Keratinocyte (primary cell): ENCODE measurements at places on chromosomes 5 and 9.

DNA sequence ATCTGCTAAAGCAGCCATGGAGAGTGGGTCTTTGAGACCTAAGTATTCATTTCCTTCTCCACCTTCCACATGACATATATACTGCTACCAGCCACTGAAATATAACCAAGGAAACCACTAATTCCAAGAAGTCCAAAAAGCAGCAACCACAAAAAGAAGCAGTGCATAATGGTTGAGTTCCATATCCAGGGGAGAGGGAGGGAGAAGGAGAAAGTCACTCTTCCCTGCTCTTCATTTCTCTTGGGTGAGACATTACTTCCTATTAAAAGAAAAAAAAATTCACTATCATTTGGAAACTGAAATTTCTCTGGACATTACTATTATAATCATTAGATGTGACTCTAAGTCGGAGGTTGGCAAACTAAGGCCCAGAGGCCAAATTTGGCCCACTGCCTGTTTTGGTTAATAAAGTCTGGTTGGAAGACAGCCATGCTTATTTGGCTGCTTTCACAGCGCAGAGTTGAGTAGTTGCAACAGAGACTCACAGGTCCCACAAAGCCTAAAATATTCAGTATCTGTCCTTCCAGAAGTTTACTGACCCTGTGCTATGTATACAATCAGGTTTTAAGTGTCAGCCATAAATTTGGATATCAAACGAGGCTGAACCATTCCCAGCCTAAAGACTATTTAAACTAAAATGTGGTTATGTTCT lies 168.6 kb downstream of the MPDZ start:
- no peaks in the 10 kb centered on the region for H3K4me1 ChIP-seq
- no peaks in the 10 kb centered on the region for H3K27me3 ChIP-seq
- H3K36me3 ChIP-seq: peaks cover 4% of the 10 kb centered on the region
- no peak for DNase-seq
- no peak overlapping the region for H3K27ac ChIP-seq

DNA sequence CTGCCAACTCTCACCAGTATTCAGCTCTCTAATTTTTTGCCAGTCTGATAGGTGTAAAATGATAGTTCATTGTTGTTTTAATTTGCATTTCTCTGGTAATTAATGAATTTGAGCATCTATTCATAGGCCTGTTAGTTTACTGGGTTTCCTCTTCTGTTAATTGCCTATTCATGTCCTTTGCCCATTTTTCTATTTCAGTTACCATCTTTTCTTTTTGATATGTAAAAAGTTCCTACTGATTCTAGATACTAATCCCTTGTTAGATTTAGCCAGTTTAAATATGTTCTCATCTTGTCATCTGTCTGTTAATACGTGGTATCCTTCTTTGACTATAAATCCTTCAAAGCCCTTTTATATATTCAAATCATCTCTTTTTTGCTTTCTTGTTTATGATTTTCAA lies 247.8 kb downstream of the ARHGAP26 start:
- no peaks in the 10 kb centered on the region for H3K27me3 ChIP-seq
- H3K36me3 ChIP-seq: no peaks in the 10 kb centered on the region
- H3K27ac ChIP-seq: no peak overlapping the region
- no peak overlapping the region for H3K4me3 ChIP-seq

DNA sequence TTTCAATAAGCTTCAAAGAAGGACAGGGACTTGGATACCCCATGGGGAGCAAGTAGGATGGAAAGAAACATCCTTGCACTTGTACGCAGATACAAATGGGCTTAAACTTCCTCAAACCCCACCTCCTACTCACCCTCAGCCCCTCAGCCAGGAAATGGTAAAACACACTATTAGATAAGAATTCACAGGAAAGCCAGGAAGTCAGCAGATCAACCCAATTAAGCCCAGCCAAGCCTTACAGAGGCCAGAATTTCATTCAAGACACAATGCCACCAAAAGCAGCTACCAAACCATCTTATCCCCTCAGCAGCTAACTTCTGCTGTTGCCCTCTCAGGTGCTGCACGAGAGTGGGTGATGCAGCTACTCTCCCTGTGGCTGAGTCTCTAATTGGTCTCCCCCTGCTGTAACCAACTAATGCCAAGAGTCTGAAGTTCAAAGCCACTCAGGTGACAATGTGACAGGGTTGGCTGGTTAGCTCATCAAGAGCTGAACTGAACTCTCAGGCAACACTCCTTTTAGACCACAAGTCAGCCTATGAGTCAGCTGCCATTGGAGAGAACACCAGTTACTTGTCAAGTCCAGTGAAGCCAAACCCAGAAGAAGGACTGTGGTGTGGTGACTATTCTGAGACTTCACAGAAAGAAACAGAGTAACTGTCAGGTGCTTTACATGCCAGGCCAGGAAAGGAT lies 201.9 kb downstream of the ZNF608 start:
- H3K4me3 ChIP-seq: no peak overlapping the region
- H3K27ac ChIP-seq: no peak overlapping the region
- no peaks in the 10 kb centered on the region for H3K27me3 ChIP-seq

- H3K4me1 ChIP-seq: peaks cover 15% of the 10 kb centered on the region
- H3K36me3 ChIP-seq: no peaks in the 10 kb centered on the region
- no peaks in the 10 kb centered on the region for H3K27me3 ChIP-seq
- no peak for DNase-seq
- no peak overlapping the region for H3K4me3 ChIP-seq
Measured at GRCh38 chr5:131751506-131751905, 45.3 kb downstream of the FNIP1 start.

DNA sequence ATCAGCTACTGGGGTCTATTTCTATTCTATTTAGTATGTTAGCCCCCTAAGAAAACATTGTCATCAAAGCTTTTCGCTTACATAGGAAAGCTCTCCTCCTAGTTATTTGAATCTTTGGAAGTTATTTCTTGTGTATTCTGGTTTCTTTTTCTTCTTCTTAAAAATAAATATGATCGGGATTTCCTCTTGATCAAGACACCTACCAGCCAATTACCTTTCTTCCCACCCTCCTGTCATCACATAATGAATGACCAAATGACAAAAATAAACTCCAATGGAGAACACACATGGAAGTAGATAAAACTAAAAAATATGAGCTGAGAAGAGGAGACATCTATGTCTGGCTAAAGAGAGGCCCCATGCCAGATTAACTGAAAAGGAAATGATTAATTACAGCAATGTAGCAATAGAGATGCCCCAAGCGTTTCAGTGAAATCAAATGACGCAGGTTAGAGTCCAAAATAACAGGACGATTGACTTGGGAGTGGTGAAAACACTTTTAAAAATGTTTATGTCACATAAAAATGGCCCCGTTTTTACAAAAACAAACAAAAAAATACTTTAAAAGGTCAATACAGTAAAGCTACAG lies 59.5 kb upstream of the PCSK1 start:
- no peaks in the 10 kb centered on the region for H3K36me3 ChIP-seq
- H3K27ac ChIP-seq: no peak overlapping the region
- H3K4me1 ChIP-seq: no peaks in the 10 kb centered on the region
- no peak for DNase-seq
- no peaks in the 10 kb centered on the region for H3K27me3 ChIP-seq

DNA sequence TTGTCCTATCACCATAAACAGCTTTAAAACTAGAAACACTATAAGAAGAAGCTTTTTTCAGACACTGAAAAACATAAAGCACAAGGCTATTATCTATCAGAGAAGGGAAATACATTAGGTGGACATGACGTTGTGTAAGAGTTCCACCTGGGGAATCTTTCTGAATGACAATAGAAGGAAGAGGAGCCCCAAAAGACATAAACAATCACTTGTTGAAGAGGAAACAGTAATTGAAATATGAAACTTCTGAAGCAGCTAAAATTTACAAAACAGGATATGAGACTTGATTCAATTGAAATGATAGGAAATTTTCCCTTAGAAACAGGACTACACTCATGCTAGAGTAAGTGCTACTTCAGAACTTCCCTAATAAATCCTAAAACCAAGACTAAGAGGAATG lies 933.6 kb downstream of the EFNA5 start:
- no peak overlapping the region for H3K27ac ChIP-seq
- DNase-seq: no peak
- no peaks in the 10 kb centered on the region for H3K36me3 ChIP-seq
- no peaks in the 10 kb centered on the region for H3K27me3 ChIP-seq

- H3K27me3 ChIP-seq: no peaks in the 10 kb centered on the region
- H3K4me1 ChIP-seq: peaks cover 17% of the 10 kb centered on the region
- peak overlapping the region; percentile 97 for H3K4me3 ChIP-seq
Measured at GRCh38 chr5:134177369-134178095, 782 bp upstream of the SKP1 start.

GRCh38 chr5:135324160-135324559 lies 74.9 kb downstream of the MACROH2A1 start:
- H3K4me3 ChIP-seq: no peak overlapping the region
- H3K36me3 ChIP-seq: no peaks in the 10 kb centered on the region
- H3K4me1 ChIP-seq: peaks cover 8% of the 10 kb centered on the region
- no peak overlapping the region for H3K27ac ChIP-seq
- H3K27me3 ChIP-seq: no peaks in the 10 kb centered on the region

GRCh38 chr5:42842921-42843641 lies 31.4 kb upstream of the SELENOP start:
- no peak for DNase-seq
- H3K36me3 ChIP-seq: no peaks in the 10 kb centered on the region
- H3K27me3 ChIP-seq: no peaks in the 10 kb centered on the region

- no peaks in the 10 kb centered on the region for H3K36me3 ChIP-seq
- no peak overlapping the region for H3K27ac ChIP-seq
- H3K27me3 ChIP-seq: no peaks in the 10 kb centered on the region
- DNase-seq: no peak
- no peak overlapping the region for H3K4me3 ChIP-seq
- no peaks in the 10 kb centered on the region for H3K4me1 ChIP-seq
Measured at GRCh38 chr9:5361326-5362010, 21.8 kb upstream of the RLN1 start.

DNA sequence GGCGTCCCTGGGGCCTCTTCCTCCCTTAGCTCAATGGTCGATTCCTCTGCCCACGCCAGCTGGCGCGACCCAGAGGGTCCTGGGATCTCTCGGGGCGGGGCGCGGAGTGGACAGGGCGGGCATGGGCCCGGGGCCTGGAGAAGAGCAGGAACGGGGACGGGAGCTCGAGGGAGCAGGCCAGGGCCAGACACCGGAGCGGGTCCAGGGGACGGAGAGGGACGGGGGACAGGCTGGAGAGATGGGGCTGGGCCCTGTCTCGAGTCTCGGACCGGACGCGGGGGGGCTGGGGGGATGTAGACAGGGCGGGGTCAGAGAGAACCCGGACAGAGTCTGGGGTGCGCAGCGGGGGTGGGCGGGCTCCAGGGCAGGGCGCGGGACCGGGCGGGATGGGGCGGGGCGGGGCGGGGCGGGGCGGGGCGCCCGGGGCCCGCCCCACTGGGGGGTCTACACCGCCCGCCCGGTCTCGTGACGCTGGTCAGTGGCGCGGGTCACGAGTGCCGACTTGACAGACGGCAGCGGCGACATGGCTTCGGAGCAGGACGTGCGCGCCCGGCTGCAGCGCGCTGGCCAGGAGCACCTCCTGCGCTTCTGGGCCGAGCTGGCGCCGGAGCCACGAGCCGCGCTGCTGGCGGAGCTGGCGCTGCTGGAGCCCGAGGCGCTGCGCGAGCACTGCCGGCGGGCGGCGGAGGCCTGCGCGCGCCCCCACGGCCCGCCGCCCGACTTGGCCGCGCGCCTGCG lies at the start of gene UAP1L1:
UAP1L1 (plus strand) TSS at position 508 of the 738 bp plus-strand sequence; CDS start at position 524, 16 bp downstream.
- no peaks in the 10 kb centered on the region for H3K36me3 ChIP-seq
- peak within 1 kb of the TSS; percentile 57 for H3K4me3 ChIP-seq
- no peaks in the 10 kb centered on the region for H3K27me3 ChIP-seq
- no peak within 1 kb of the TSS for H3K27ac ChIP-seq
- peaks cover 11% of the 10 kb centered on the region for H3K4me1 ChIP-seq

DNA sequence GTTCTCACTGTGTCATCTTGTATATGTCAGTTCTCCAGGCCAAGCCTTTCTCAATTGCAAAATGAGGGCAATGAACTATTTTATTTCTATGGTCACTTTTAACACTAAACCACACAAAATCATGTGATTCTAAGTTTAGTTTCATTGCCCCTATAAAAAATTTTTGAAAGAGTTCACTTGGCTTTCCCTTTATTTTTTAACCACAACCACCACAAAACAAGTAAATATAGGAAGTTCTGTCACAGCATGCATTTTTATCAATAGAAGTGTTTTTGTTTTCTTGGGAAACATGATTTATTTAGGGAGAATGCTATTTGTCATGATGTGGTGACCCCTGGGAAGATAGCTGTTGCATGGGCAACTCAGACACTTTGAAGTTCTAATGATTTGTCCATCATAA lies 169.1 kb downstream of the CSNK1G3 start:
- H3K36me3 ChIP-seq: no peaks in the 10 kb centered on the region
- no peak overlapping the region for H3K4me3 ChIP-seq
- DNase-seq: no peak

DNA sequence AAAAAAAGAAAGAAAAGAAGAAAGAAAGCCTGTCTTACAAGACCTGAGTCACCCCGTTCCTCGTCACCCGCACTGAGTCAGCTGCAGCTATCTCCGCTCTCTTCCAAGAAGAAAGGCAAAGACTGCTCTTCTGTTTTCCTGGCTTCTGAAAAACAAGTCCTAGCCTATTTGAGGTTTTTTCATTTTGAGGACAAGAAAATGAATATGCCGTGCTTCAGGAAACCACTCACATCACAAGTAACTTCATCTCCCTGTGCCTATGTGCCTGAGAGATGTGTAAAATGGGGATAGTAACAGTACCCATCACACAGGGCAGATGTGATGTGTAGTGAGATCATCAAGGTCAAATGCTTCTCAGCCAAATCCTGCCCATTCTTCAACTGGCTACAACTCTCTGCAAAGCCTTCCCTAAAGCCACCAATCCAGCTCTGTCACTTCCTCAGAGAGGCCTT lies 78.4 kb downstream of the GLDC start:
- H3K4me3 ChIP-seq: peak overlapping the region; percentile 71
- peaks cover 30% of the 10 kb centered on the region for H3K4me1 ChIP-seq
- H3K27ac ChIP-seq: peak overlapping the region; percentile 100

DNA sequence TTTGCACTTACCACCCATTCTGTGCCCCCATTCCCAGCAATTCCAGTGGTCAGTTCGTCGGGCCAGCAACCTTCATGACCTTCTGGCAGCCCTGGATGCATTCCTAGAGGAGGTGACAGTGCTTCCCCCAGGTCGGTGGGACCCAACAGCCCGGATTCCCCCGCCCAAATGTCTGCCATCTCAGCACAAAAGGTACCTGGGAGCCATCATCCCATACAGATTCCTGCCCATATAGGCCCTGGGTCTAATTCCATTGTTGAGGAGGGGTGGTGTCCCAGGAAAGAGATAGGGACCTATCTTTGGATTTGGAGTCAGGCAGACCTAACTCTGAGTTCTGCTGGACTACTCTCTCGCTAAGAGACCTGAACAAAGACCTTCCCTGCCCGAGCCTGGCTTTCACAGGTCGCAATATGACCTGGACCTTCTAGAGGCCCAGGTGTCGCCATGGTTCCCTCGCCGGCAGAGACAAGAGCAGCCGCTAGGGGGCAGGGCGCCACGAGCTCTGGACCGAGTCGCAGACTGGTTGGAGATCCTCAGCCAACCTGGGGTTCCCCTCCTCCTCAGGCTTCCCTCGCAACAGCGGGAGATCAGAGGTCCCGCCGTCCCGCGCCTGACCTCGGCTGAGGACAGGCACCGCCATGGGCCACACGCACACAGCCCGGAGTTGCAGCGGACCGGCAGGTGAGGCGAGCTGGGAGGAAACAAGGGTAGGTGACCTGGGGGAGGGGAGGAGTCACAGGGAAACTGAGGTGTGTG lies 3.1 kb downstream of the SLC4A9 start:
- no peaks in the 10 kb centered on the region for H3K36me3 ChIP-seq
- H3K27me3 ChIP-seq: no peaks in the 10 kb centered on the region
- H3K27ac ChIP-seq: no peak overlapping the region
- no peak for DNase-seq
- peaks cover 25% of the 10 kb centered on the region for H3K4me1 ChIP-seq
- peak overlapping the region; percentile 65 for H3K4me3 ChIP-seq
